ENCODE measurements at places on chromosomes 6 and 20.

DNA sequence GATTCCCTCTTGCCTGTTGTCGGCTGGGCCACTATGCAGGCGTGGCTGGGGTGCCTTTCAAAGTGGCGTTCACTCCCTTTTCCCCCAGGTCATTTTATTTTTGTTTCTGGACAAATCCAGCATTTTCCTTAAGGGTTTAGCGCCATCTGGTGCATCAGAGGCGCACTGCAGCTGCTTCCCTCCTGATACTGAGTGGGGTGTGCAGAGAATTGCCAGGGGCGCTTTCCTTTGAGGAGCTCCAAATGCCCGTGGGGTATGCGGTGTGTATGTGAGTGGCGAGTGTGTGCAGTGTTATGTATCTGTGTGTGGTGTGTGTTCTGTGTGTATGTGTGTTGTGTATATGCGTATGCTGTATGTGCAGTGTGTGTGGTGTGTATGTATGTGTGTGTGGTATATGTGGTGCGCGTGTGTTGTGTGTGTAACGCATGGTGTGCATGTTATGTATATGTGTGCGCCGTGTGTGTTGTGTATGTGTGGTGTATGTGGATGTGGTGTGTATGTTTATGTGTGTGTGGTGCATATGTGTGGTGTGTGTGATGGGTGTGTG is 100.1 kb upstream of the AGPAT4 start:
- DNase-seq, result peak; percentile 54

- DNase-seq, result no peak
These were observed 97.9 kb upstream of the SNX9 start for GRCh38 chr6:157724960-157725741.

- DNase-seq, result no peak
These were observed 42.7 kb downstream of the PRL start for GRCh38 chr6:22253955-22254655.

GRCh38 chr6:73854998-73855718 is 159.2 kb downstream of the CD109 start:
- no peak for DNase-seq

- DNase-seq, result no peak
These were observed 181.8 kb downstream of the FOXA2 start for GRCh38 chr20:22402550-22402949.

DNA sequence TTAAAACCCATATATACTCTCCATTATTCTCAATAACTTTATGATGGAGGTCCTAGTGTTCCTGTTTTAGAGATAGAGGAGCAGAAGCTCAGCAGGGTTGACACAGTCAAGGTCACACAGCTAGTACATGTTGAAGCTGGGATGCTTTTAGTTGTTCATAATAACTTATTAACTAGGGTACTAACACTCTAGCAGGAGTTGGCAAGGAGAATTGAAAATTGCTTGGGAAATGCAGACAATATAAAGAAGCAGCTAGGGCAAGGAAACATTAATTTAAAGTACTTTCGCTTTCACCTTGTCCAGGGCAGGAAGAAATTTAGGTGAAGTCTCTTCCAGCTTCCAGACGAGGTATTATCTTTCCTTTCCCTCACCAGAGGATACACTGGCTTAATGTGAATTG is 133.7 kb downstream of the RCAN2 start:
- no peak for DNase-seq

DNA sequence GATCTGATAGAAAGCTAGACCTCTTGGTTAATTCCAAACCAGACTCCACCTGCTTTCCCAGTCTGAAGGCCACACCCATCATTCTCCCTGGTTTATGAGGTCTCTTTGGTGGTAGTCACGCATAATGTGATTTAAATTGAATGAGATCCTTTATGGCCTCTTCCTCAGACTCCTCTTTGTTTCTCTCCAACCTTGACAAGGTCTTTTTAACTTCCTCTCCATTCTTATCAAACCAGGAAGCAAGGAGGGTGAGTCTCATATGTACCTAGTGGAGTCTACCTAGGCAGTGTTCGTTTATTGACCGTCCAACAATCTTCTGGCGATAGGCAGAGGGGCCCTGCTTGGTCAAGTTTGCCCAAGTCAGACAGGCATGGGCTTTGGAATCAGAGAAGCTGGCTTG is 184.2 kb upstream of the LAMP5 start:
- no peak for DNase-seq

Measured in stimulated activated CD4-positive, alpha-beta T cell treated with anti-CD3 and anti-CD28 coated beads, TNF-alpha, amount 100 ng/mL, for 1 hour (primary cell).